ENCODE measurements at places on chromosomes 6 and 20.

- peak; percentile 5 for DNase-seq
These were observed 394 bp downstream of the MYB start for GRCh38 chr6:135181333-135182070.

- no peak for DNase-seq
These were observed 414 bp downstream of the TGM2 start for GRCh38 chr20:38164624-38165088.

GRCh38 chr6:116564311-116564710 is 7.0 kb upstream of the RWDD1 start:
- no peak for DNase-seq

DNA sequence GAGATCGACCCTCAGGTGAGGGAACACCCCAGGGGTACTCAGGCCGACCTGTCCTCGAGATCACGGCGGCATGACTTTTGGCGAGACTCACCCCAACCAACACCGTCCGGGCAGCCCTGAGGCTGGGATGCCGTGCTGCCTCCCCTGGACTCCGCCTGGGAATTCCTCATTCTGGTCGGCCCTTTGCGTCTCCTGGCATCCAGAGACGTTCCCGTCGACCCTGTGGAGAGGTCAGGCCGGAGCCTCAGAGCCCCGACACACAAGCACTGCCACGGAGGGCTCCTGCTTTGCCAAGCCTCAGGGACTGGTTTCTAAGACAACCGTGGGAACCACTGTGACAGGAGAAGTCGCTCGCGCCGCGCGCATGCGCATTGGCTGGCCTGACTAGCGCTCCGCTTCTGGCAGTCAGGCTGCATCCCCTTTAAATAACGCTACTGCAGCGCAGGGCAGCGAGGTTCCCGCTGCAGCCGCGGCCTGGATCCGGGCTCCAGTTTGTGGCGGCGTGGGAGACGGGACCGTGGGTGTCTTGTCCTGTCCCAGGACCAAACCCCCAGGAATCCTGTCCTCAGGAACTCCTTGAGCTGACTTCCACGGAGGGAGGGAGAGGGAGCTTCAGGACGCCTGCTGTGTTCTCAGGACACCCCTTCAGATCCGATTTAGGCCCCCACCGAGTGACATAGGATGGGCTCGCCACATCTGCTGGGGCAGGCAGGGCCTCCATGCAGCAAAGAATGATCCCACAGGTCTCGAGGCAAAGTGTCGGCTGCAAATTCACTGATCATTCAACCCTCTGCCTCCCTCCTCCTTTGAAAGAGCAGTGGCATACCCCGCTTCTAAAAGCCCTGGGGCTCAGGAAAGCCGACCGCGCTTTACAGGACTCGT is 163.2 kb upstream of the ZNF337 start:
- peak; percentile 51 for DNase-seq

DNA sequence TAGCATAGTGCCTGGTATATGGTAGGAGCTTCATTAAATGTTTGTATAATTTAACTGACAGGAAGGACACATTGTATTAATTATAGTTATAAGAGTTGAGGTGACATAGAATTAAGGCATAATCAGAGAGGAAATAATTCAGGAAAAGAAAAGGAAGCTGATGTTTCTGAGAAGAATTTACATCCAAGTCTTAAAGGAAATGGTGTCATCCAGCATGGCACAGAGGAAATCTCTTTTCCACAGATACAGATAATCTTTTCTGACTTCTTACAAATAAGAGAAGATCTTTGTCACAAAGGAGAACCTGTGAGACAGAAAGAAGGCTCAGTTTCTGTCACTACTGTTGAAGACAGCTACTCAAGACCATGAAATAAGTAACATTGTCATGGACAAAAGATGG is 222.5 kb downstream of the GJA1 start:
- DNase-seq = no peak

GRCh38 chr6:41892921-41893564 is 2.1 kb downstream of the USP49 start:
- DNase-seq = no peak

DNA sequence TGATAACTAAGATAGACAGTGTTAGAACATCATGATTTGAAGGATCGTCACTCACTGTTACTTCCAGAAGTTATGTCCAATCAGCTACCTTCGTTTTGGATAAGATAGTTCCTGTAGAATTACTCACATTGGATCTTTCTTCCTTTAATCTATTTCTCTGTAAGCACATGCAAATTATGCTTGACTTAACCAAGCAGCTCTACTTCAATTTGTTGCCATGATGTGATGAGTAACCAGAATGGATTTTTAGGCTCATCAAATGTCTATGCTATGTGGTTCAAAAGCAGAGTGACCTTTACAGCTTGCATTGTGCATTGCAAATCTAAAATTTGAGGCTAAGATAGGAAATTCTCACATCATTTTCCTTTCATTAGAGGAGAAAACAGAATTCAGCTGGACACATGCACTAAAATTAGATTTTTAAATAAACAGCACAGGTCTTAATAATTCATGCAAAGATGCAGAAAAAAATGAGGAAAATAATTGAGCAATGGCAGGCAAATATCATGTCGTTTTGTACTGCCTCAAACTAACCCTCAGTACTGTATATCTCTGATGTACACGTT is 76.7 kb upstream of the ZFP64 start:
- no peak for DNase-seq

DNA sequence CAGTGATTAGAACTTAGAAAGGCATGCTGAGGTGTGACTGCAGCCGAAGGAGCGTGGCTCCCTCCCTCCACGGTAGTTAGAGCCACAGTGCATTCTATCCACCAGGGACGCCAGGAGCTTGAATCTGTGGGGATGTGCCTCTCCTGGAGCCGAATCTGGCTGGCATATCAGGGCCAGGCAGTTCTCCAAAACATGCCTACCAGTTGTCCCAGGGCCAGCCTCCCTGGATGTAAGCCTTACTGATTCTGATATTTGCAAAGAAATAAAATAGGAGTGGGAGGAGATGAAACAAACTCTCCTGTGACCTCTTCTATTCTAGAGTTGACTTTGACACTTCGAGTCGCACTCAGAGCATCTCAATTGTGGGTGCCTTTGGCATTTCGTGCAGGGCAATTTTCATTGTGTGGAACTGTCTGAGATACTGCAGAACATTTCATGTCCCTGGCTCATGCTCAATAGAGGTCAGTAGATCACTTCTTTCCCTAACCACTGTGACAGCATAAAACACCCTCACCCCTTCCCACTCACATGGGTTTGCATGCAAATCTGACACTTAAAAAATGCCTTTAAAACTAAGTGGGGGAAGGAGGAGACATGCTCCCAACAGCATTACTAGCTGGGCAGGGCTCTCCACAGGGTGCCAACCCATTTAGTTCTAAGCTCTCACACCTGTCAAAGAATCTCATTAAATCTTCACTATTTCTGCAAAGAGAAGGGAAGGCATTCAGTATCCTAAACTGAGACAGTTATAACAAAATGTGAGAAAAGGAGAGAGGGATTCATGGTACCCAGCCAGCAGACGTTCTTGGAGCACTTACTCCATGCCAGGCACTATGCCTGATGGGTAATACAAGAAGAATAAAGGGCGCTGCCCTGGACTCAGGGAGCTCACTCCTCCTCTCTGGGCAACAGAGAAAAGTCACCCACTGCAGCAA is 378.9 kb downstream of the PREX1 start:
- no peak for DNase-seq

- peak; percentile 76 for DNase-seq
These were observed 159.9 kb downstream of the OR2B2 start for GRCh38 chr6:27752038-27752885.

DNA sequence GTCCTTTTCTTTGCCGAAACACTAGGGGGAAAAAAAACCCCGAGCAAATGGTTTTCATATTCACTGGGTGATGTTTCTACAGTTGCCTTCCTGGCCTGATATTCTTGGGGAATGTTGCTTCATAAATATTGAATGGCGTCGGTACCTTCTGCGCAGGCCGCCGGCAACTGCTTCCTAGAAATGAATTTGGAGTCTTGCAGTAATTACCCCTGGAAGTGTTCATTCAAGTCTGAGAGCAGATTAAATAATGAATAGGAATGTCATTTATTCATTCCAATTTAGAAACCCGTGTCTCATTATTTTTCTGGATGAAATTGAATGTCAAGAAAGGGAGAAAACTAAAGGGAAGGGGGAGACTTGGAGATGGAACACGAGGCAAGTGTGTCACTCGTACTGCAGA is 179.4 kb upstream of the KCNG1 start:
- no peak for DNase-seq

GRCh38 chr20:58407966-58408557 is 19.0 kb downstream of the VAPB start:
- DNase-seq = no peak

- DNase-seq = no peak
These were observed 71.4 kb upstream of the PCSK2 start for GRCh38 chr20:17155401-17155800.

- DNase-seq = peak; percentile 40
These were observed 1088.2 kb upstream of the CITED2 start for GRCh38 chr6:140462453-140463311.

DNA sequence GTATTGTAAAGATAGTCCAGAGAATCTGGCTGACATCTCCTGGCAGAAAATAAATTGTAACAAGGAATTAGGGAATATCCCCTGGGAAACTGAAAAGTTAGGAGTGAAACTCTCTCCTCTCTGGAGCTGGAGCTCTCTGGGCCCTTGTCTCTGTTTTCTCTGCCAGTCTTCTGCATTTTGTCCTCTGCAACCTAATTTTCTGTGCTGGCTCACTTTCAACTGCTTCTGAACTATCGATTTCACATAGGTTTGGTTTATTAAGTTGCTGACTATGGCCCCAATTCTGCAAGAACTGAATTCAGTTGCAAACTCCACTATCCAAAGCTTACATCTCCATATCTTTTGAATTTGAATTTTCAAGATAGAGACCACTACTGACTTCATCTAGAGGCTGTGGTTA is 9.3 kb downstream of the TCF21 start:
- no peak for DNase-seq

- DNase-seq = no peak
These were observed 46.4 kb upstream of the PMEPA1 start for GRCh38 chr20:57756213-57756612.

GRCh38 chr6:79201983-79202382 is 32.5 kb downstream of the HMGN3 start:
- no peak for DNase-seq

- DNase-seq = peak; percentile 73
These were observed 121.4 kb downstream of the ATXN1 start for GRCh38 chr6:16639684-16640480.

Data from PC-9 (cell line).